ENCODE measurements at places on chromosomes 16 and 17.

GRCh38 chr17:16649585-16649984, 4.1 kb downstream of the ZNF624 start:
- no peak for DNase-seq

DNA sequence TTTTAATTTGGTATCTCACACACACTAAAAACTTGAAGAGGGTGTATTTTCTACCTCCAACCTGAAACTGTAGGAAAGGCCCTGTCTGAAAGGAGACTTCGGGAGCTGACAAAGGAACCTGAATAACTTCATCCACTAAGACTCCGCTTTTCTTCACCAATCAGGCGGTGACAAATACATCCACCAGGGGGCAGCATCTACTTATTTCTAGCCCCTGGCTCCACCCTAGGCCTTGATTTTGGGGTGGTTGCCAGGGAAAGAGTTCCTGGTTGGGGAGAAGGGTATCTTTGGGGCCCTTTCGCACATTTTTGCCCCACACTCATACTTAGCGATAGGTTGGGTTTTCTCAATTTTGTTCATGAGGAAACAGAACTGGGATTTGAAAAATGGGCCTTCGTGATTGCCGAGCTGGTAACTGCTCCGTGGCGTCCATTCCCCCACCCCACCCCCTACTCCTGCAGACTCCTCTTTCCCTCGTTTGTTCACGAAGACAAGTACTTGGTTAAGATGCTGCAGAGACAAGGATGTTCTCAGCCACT, 4.8 kb upstream of the ARL4D start:
- peak; percentile 85 for DNase-seq

- DNase-seq = no peak
Observed at GRCh38 chr16:23355106-23355670, 53.1 kb downstream of the SCNN1B start.

DNA sequence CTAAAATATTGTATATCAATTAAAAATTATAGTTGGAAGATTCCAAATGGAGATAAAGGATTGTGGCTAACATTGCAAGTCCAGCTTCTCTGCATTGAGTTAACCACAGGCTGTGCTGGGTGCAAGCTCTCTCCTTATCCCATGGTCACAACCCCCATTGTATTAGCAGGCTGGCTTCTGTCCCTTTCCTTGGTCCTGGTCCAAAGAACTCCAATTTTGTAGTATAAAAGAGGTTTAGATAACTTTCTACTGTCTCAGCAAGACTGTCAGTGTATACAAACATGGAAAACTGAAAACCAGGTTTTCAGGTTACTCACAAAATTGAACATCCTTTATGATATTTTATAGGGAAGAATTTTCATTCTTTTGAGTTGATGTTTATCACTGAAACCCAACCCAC, 76.6 kb upstream of the HS3ST3A1 start:
- DNase-seq = no peak

DNA sequence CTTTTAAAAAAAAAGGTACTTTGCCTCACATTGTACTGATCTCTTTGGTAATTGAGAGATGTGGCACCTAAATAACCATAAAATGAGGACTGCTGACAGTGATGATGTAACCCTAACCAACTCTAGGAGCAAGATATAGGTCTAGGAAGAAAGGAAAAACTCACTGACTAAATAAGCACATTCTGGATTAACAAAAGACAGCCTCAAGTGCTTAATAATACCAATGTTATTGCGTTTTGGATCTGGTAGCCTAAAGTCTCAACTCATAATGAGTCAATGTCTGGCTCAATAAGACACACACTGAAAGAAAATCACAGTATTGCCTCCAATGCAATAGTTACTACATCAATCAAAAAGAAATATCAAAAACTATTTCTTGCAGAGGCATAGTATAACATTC, 3.0 kb downstream of the ERN1 start:
- DNase-seq = no peak

DNA sequence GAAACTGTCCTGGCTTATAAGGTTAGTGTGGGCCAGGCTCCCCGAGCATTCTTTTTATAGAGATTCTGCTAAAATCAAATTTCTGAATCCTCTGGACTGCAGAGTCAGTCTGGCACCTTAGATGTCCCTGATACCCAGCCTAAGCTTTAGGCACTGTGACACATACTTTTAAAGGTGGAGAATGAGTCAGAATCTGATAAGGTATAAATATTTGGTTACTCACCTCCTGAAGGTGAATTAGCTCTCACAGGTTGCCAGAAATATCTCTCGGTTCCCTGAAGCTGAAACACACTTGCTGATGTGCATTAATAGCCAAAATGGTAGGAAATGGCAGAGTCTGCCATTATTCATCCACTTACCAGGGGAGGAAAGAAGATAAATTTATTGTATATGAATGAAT, 446.9 kb downstream of the UTP18 start:
- no peak for DNase-seq

GRCh38 chr17:61409301-61410112, 9.9 kb downstream of the TBX2 start:
- DNase-seq = no peak

DNA sequence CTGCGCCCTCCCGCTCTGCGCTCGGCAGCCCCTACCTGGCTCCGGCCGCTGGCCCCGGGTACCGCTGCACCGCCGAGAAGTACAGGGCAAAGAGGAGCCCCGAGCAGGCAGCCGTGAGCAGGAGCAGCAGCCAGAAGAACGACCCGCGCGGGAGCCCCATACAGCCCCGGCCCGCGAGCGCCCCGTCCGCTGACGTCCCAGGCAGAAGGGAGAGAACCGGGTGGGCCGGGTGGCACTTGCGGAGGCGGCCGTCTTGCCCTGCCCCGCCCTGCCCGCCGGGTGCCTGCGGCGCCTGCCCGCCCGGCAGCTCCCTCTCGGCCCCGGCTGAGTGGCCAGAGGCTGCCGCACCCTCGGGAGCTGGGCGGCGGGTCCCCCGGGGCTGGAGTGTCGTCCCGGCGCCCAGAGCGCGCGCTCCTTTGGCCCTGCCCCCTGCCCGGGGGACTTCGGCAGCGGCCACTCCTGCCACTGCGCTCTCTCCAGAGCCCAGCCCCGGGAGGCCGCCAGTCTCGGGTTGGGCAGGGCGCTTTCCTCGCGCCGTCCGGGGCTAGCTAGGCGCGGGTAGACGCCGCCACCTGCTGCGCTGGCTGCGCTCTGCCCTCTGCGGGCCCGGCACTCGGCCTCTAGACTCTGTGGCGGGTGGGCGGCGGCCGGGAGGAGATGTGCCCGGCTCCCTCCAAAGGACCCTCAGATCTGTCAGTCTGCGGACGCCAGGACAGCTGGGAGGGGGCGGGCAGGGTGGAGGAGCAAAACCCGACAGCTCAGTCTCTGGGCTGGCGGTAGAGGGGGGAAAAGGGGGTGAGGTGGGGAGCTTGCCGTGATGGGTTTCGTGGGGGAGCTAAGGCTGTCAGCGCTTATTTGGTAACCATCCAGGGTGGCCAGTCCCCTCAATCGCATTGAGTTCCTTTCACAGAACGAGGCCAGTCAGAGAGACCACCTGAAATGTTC, at the start of gene ST6GALNAC2:
TSS of gene ST6GALNAC2 (minus strand) at position 212 of the 945 bp plus-strand sequence. CDS start at position 160, 52 bp downstream.
- DNase-seq = peak; percentile 25

DNA sequence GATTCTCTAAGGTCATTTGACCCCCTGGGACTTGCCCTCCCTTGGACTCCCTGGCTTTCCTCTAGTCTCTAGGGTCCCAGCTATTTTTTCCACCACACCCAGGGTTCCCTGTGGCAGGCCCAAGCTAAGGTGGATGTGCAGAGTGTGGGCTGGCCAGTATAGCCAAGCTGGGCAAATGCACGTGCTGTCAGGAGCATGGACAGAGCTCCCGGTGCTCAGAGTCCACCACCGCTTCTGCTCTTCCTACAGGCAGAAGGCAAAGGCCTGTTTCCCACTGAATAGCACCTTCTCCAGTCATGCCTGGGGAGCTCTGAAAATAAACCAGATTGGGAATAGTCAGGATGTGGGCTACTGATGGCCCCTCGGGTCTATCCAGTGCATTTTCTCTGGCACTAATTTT, 53.3 kb downstream of the GNAO1 start:
- no peak for DNase-seq

DNA sequence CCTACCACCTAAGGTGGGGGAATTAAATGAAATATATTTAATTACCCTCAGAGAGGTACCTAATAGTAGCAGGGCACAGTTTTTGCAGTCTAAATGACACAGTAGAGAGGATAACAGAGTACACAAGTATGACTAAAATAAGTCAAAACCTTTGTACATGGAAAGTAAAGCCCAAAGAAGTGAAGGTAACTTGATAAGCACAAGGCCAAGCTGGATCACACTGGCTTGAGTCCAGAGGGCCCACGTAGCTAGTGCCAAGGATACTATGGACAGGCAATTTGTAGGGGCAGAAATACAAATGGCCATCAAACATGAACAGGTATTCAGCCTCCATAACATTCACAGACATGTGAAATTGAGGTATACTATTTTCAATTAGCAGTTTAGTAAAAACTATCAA, 7.6 kb downstream of the MYO18A start:
- DNase-seq = no peak

- no peak for DNase-seq
Observed at GRCh38 chr17:69061721-69062556, 1.2 kb upstream of the ABCA9 start.

GRCh38 chr17:929586-929985, 50.0 kb downstream of the NXN start:
- DNase-seq = no peak

DNA sequence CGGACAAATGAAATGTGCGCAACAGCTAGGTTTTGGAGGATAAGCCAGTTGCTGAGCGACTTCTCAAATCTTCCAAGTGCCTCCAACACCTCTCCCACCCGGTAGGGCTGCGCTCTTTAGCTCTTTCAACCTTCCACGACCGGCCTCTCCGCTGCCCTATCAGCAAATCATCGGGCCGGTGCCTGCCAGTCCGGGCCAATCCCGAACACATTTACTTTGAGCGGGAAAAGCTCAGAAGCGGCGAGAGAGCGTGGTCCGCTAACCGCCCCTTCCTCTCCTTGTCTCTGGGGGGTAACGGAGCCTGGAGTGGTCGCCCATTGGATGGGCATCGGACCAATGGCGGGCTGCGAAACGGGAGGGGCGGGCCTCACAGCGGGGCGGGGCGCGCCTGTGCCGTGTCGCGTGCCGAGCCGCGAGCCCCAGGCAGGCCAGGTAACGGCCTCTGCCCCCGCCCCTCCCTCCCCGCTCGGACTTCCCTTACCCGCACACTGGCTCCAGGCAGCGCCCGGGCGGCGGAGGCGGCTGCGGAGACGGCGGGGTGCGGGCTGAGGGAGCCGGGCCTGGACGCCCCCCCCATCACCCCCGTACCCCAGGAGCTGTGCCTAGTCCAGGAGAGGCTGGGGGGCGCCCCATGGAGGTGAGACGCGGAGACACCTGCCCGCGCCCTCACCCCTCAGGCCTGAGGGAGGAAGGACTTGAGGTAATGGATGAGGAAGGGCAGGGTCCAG, at the start of gene MEIOC:
TSS of gene MEIOC (plus strand) at position 486 of the 728 bp plus-strand sequence. CDS start at position 632, 146 bp downstream.
- peak; percentile 13 for DNase-seq

GRCh38 chr17:71080937-71081336, 911.6 kb downstream of the KCNJ2 start:
- DNase-seq = no peak

DNA sequence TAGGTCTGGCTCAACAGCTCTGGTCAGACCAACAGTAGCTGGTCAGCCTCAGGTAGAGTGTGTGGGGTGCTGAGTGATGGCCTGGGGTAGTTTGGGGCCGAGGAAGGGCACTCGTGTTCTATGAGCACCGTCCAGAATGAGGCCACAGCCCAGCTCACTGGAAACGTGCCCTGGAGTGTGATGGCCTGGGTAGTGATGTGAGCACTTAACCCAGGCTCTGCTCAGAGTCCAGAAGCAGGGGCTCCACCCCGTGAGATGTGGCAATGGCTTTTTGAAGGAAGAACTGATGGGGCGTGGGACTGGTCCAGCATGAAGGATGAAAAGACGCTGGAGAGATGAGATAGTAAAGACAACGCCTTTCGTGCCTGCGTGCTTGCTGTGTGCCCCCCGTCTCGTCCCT, 35.3 kb downstream of the NTN1 start:
- DNase-seq = no peak

DNA sequence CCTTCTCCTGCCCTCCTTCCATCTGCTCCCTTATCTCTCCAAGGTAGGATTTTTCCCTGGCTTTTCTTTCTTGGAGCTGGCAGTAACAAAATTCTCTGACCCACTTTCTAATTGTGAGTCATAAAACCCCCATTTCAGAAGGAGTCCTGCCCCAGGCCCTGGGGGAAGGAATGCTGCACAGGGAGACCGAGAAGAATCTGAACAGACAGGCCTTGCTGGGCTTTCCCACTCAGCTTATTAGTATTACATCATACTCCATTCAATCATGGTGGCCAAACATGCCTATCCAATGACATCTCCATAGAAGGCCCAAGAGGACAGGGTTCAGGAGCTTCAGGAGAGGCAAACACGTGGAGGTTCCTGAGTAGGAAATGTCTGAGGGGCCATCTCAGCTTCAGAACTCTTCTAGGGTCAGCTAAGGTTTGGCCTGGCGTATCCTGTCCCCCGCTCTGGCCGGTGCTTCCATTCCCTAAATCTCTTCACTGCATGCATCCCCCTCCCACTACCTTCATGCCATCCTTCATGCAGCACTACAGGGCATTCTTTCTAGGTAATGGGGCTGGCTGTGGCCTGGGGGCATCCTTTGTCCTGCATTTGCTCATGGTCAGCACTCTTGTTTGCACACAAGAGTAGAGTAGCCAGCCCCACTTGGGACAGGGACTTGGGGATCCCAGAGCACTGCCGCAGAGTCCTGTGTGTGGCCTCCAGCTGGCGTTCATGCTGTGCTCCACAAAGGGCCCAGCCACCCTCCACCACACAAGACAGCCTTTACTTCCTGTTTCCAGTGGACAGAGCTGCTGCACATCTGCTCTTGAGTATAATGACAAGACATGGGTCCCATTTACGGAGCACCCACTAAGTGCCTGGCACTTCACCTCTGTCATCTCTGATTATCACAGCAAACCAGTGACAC, 8.2 kb downstream of the SLC6A2 start:
- DNase-seq = no peak

- no peak for DNase-seq
Observed at GRCh38 chr16:1691276-1691675, 13.2 kb downstream of the JPT2 start.

- no peak for DNase-seq
Observed at GRCh38 chr16:28569021-28569420, 15.3 kb downstream of the SGF29 start.

DNA sequence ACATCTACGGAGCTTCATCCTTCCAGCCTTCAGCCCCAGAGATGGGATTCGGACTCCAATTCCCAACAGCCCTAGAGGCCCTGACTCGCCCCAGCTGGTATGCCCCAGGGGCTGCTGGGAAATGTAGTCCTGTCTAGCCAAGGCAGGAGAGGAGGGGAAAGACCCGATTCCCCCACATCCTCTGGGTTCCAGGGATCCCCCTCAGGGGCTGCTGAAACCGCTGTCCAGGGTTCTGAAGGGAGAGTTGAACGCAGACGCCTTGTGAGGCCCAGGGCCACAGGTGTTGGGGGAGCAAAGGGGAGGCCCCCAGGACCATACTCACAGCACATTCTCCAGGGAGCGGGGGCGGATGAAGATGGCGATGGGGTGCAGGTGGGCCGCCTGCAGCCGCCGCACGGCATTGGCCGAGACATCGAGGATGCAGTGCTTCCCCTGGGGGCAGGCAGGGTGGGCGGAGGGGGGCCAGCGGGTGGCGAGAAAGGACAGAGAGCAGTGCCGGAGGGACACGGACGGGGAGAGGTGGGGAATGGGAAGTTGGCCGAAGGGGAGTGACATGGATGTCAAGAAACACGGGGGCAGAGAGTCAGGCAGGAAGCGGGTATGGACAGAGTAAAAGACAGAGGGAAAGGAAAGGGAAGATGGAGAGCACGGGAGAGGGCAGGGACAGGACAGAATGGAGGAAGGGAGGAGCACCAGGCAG, 12.6 kb upstream of the ASGR1 start:
- no peak for DNase-seq
